ENCODE measurements at places on chromosomes 7 and 10.

DNA sequence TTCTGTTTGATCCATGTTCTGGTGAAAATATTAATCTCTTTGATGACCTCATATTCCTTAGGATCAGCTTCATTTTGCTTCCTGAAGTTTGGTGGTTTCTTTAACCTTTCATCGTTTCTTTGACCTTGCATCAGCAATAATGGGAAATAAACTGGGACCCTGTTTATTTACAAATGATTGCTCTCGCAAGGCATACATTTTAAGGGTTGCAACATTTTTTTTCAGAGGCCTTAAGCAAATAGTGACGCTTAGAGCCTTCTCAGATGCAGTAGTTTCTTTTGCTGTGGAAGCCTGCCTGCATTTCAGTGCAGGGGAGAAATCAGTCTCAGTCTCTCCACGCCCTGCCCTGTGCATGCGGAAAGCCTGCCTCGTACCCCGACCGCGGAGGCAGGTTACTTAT, 139.1 kb upstream of the NPS start:
- no peak for DNase-seq

DNA sequence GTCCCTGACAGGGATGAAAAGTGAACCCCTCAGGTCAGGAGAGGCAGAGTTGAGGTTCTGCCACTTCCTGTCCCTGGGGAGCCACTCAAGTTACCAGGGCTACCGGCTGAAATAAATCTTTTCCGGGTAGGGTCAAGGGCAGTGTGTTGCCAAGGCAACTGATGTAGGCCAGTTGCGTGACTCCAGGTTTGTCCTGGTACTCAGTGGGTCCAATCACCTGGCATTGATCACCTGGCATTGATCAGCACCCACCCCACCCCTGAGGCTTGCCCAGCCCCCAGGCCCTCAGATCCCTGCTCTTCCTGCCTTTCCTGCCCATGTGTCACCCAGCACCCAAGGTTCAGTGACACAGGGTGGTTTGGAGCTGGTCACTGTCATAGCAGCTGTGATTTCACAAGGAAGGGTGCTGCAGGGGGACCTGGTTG, 5.9 kb downstream of the SAP25 start:
- DNase-seq: no peak

GRCh38 chr10:131778842-131779241, 122.0 kb upstream of the PPP2R2D start:
- no peak for DNase-seq

- no peak for DNase-seq
Measured at GRCh38 chr7:102874966-102875365, 37.8 kb upstream of the LRRC17 start.

- no peak for DNase-seq
Measured at GRCh38 chr10:95610727-95611126, 45.8 kb downstream of the ALDH18A1 start.

DNA sequence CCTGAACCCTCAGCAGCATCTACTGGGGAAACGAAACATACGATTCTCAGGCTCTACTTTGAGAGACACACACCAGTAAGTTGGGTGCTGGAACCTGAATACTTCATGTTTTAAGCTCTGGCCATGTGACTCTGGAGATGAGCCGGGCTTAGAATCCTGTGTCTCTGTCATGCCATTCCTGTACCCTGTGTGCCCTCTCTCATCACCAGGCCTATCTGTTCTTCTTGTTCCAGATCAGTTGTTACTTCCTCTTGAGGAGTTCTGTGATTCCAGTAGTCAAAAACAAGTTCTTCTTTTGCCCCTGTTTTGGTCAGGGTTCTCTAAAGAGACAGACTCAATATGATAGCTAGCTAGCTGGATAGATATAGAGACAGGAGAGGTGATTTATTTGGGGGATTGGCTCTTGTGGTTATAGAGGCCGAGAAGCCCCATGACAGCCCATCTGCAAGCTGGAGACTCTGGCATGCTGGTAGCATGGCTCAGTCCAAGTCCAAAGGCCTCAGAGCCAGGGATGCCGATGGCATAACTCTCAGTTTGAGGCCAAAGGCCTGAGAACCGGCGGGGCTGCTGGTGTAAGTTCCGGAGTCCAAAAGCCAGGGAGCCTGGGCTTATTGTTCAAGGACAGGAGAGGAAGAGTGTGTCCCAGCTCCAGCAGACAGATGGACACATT, 54.3 kb downstream of the CHN2 start:
- DNase-seq: no peak

GRCh38 chr10:1461016-1461415, 276.3 kb downstream of the ADARB2 start:
- no peak for DNase-seq

DNA sequence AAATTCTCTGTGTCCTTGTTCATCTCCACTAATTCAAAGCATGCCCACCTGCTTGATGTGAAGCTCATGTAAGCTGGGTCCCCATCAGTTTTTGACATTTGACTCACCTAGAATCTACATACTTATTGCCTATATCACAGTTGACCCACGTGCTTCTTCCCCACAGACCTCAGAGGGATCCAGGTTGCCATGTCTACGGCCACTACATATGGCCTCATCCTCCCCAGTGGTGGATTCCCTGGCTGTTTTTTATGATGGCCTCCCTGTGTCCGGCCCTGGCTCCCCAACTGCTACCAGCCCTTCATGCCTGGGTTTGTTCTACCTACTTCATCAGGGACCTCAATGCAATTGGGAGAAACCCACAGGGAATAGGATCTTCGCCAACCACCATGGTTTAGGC, 187.4 kb upstream of the GDF10 start:
- no peak for DNase-seq

DNA sequence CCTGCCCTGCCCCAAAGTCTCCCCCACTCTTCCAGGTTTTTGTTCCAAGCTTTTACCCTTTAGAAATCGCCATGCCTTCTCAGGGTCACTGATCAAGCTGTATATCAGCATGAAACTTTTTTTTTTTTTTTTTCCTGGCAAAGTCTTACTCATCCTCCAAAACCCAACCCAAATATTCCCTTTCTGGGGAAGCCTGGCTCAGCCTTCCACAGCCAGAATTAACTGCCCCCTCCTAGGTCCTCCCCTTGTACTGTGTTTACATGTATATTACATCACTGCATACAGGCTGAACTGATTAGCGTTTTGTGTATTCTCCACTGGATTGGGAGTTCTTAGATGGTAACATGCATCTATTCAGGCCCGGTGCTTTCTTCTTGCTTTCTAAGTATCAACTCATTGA, 4.6 kb upstream of the NOBOX start:
- no peak for DNase-seq

- DNase-seq: no peak
Measured at GRCh38 chr10:126670056-126670894, at the start of gene C10orf90. Gene C10orf90 (minus strand): TSS chr10:126670693. CDS start chr10:126670480, 213 bp downstream.

- DNase-seq: no peak
Measured at GRCh38 chr7:23012908-23013714, 819 bp downstream of the HYCC1 start.

DNA sequence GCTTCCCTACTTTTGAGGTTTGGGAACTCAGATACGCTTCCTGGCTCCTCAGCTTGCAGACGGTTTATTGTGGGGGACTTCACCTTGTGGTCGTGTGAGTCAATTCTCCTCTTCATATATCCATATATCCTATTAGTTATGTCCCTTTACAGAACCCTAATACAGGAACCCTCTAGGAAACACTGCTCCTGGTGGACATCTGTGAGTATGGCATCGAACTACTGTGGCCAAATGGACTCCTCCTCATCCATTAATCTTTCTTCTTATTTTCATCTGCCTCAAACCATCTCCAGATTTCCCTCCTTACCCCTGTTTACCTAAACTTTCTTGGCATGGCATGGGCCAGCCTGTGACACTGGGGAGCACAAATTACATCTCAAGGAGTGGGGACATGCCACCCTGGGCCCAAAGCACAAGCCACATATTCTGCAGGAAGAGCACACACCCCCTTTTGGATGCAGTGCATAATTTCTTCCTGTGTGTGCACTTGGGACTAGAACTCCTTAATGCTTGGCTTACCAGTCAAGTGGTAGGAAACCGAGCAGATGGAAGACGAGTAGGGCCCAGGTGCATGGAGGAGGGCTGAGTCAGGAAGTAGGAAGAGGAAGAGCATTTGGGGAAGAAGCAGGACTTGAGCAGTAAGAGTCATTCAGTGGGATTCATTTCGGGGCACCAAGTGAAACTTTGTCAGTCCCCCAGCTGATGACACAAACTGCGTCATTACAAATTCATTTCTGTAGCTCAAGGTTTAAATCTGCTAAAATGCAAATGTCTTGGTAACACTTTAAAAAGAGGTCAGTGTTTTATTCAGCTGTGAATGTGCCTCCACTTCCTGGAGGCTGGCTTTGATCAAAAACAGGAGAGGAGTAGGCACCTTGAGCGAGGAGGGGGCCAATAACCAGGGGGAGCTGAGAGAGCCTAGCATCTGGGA, 80.8 kb upstream of the PLXNA4 start:
- DNase-seq: no peak

DNA sequence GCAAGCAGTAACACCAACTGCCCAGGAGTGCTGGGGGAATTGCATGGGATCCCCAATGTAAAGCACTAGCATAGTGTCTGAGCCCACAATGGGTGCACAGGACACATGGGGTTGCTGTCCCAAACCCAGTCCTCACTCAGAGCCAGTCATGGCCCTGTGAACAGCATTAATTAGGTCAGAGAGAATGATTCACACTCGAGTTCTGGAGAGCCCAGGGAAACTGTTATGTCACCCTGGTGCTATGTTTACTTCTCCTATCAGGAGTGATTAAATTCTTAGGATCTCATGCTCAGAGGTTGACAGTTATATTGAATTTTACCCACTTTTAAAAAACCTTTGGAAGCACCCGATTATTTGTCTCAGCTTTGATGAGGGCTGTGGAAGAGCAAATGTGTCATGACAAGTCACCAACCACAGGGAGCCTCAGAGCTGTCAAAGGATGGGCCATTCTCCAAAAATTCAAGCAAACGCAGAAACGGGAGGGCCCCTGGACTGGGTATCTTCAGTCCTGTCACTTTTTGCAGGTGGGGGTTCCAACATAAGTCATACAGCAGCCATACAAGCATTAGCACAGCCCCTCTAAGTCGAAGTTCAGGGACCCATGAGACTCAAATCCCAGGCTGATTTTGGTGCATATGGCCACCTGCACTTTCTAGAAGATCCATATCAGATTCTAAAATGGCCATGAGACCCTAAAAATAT, 1.3 kb upstream of the RASSF4 start:
- DNase-seq: no peak

DNA sequence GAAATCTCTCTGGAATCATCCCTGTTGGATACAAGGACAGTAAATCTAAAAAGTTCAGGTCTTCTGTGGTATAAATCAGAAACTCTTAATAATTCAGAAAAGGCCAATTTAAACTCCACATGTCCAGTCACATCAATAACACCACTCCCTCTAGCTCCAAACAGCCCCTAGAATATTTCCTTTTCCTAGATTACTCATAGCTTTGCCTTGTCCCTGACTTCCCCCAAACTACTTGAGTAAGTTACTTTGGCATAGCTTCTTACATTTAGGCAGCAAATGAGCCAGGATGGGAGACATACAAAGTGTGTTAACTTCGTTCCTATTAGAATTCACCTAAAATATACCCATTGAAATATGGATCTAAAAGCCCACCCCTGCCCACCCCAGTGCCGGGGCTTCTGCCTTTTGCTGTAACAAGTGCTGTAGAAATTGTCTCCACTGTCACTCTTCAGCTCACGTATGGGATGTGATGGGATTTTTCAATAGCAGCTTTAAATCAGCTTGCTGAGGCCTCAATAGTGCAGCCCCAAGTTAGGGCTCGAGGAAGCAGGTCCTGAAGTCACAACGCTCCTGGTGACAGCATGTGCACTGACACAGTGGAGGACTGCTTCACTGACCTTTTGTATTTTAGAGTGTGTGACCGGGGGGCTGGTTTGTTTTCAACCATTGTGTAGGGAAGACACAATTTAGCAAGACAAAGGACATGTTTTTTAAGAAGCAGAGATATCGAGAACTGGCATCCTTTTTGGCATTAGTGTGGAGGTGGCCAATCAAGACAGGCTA, 218.2 kb upstream of the KMT2E start:
- DNase-seq: no peak

DNA sequence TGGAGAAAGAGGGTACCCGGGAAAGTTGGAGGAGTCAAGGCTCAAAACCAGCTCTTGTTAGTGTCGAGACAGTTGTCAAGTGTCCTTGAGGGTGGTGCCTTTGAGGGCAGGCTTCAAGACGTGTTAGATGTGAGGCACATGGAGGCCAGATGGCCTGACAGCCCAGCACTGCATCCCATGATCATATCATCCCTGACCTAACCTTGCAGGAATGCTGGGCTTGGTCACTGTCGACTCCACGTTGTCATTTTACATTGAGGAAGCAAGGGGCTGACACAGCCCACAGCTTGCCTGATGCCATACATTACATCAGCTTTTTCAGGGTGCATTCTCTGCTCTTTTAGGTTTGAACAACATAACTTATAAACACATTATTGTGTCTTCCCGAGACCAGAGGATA, 114.1 kb downstream of the ABCA13 start:
- peak; percentile 75 for DNase-seq

DNA sequence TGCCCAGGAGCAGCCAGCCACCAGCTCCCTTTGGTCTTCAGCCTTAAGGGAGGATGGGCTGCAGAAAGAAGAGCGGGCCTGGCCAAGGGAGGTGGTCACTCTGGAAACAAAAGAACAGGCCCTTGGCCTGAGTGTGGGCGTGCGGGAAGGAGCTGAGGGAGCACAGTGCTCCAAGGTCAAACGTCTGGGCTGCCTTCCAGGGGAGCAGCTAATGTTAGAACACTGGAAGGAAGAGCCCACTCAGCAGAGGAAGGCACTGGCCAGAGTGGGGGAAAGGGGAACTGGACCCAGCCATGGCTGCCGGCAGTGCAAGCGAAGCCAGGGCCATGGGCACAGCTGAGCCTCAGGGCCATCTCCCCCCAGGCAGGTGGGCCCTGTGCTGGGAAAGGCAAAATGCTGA, 42.7 kb downstream of the FAM53B start:
- no peak for DNase-seq

- peak; percentile 32 for DNase-seq
Measured at GRCh38 chr7:41188163-41189130, 514.4 kb downstream of the INHBA start.

DNA sequence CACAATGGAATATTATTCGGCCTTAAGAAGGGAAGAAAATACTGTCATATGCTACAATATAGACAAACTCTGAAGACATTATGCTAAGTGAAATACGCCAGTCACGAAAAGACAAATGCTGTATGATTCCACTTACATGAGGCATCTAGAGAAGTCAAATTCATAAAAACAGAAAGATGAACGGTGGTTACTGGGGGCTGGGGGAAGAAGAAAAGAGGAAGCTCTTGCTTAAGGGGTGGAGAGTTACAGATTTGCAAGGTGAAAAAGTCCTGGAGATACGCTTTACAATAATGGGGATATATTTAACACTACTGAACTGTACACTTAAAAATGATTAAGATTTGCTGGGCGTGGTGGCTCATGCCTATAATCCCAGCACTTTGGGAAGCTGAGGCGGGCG, 49.0 kb downstream of the PSMC2 start:
- no peak for DNase-seq

Measured in HFF-Myc (cell line).